ENCODE measurements at places on chromosomes 2 and 18.

DNA sequence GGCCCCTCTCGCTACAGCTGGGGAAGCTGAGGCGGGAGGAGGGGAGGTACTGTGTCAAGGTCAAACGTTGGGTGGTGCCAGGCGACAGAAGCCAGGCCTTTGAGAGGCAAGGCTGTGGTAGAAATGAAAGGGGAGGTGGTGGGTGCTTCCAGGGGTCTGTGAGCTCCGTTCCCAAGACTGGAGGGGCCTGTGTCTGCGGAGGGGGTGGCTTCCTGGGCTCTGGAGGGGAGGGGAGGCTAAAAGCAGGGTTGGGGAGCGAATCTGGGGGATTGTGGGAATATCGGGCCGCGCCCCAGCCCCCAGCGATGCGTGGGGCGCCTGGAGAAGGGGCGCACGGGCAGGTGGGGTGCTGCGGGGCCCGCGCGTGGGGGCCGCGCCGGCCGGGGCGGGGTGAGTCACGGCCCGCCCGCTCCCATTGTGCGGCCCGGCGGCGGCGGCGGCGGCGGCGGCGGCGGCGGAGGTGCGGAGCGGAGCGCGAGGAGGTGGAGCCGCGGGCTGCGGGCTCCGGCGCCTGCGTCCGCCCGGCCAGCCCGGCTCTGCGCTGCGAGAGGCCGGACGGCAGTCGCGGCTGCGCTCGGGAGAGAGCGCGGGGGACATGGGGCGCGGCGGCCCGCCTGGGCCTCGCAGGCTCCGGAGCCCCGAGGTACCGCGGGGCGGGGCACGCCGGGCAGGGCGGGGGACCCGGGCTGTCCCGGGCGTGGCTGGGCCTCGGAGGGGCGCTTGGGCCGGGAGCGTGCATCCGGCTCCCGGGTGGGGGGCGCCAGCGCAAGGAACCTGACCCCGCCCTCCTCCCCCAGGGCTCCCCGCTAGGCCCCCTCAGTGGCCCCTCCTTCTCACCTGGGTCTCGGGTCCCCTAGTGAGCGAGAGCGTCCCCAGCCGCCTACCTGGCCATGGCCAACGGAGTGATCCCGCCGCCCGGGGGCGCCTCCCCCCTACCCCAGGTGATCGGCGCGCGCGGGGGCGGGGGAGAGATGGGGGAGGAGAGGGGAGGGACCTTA lies at the start of gene SLC4A3:
Gene SLC4A3 (plus strand): TSS at position 528 of the 998 bp plus-strand sequence. CDS start 363 bp downstream, at position 891.
- DNase-seq, result peak; percentile 7

DNA sequence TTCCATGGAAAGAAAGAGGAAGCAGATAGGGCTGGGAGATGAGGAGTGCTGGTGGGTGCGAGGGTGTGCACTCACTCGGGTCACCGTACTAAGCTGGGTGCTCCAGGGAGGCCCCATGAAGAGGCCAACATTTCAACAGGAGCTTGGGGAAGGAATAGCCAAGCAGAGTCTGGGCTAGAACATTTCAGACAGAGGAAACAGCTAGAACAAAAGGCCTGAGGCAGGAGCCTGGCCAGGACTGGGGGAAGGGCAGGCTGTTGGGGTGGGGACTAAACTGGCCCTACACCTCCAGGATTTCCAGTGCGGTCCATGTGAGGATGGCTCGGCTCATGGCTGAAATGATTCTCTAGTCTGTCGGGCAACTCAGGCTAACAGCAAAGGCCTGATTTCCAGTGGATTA lies 90.8 kb downstream of the ZFP36L2 start:
- DNase-seq, result no peak

DNA sequence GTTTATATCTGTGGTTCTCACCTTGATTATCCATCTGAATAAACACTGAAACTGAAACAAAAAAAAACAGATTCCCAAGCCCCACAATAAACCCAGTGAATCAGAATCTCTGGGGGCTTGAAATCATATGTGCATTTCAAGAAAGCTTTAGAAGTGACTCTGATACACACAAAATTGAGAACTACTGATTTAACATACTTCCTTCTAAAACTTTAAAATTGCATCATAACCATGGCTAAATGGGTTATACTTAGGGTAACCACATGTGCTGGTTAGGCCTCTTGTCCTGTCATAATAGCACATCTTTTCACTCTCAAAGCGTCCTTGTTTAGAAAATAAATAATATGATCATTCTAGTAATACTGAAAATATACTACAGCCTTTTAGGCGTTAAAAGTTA lies 100.9 kb downstream of the ATAD2B start:
- no peak for DNase-seq

GRCh38 chr18:56995579-56996188 lies 151.2 kb upstream of the BOD1L2 start:
- DNase-seq, result no peak

GRCh38 chr2:109646961-109647360 lies 32.8 kb downstream of the SOWAHC start:
- no peak for DNase-seq

DNA sequence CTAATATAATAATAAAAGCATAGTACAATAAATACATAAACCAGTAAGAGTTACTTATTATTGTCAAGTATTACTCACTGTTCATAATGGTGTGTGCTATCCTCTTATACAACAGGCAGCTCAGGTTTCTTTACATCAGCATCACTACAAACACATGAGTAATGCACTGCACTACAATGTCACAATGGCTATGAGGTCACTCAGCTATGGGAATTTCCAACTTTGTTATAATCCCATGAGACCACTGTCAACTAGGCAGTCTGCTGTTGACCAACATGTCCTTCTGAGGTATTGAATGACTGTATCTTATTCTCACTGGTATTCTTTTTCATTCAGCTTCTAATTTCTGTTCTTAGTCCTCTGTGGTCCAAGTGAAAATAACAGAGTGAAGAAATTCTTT lies 250.4 kb upstream of the DSEL start:
- no peak for DNase-seq

DNA sequence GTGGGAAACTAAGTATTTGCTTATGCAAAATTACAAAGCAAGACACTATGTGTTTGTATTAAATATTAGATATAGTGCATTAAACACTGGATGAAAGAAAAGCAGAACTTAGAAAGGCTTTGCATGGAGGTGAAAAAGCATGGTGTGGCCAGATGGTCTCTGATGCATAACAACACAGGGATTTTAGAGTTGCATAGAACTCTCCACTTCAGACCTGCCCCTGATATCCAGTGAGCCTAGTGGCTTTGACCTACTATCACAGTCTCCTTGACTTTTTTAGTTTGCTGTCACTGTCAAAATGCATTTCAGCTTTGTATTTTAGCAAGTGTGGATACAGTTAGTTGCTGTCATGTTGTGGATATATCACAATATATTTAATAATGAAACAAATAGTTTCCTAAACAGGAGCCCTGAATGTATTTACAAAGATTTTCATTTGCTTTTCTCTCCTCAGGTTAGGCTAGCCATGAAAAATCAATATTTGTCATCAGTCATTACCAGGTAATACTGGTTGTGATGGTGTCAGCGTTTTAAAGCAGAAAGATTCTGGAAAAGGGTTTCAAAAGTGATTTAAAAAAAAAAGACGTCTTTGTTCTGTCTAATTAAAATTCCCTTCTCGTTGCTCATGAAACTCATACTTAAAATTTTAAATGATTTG lies 5.2 kb downstream of the CSRNP3 start:
- DNase-seq, result no peak

- no peak for DNase-seq
Observed at GRCh38 chr2:233464056-233464455, 102.5 kb downstream of the USP40 start.

- DNase-seq, result no peak
Observed at GRCh38 chr2:8132879-8133278, 549.0 kb upstream of the ID2 start.

GRCh38 chr2:239124152-239124899 lies 276.4 kb downstream of the TWIST2 start:
- no peak for DNase-seq

- no peak for DNase-seq
Observed at GRCh38 chr2:183162362-183162761, 38.1 kb downstream of the NUP35 start.

GRCh38 chr2:71417300-71418202 lies 35.8 kb upstream of the DYSF start:
- no peak for DNase-seq

GRCh38 chr2:45128580-45128997 lies 119.3 kb upstream of the SIX2 start:
- DNase-seq, result no peak

DNA sequence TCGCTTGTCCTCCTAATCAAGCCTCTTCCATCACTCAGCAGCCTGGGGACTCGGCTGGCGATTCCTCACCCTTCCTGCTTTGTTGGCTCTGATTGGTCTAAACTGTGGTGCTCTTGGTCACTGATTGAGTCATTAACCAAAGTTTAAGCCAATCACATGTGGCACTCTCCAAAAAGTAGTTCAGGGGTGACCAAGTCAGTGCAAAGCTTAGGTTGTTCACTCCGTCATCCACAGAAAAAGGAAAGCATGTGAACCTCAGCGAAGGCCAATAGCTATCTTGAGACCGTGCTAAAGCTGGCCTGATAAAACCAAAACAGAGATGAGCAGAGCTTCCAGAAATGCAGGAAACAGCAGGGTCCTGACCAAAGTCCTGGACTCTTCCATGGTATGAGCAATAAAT lies 4.9 kb downstream of the ALPK2 start:
- no peak for DNase-seq

DNA sequence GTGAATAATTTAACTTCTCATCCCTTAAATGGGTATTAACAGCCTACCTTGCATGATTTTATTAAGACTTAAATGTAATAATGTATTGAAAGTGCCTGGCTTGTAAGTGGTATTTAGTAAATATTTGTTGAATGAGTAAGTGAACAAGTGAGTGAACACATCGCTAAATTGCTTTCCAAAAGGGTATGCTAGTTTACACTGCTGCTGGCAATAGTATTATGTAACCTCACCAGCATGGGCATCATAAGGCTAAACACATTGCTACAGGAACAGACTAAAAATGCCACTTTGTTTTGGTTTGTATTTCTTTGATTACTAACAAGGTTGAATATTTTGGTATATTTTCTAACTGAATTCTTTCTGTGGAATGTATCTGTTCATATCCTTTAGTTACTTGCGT lies 9.8 kb downstream of the WDR43 start:
- DNase-seq, result no peak

DNA sequence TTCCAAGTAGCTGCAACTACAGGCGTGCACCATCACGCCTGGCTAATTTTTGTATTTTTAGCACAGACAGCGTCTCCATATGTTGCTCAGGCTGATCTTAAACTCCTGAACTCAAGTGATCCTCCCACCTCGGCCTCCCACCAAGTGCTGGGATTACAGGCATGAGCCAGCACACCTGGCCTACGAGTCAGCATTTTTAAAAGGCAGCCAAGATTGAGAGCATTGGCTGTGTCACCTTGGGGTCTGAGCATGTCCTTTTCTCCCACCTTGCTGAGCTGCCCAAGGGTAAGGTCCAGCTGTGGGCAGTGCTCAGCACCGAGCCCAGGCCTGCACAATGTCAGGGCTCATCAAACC lies 142.8 kb upstream of the LMAN1 start:
- no peak for DNase-seq

GRCh38 chr2:207432453-207432852 lies 97.3 kb upstream of the CREB1 start:
- DNase-seq, result no peak

- no peak for DNase-seq
Observed at GRCh38 chr2:64928813-64929212, 60.4 kb upstream of the SLC1A4 start.

DNA sequence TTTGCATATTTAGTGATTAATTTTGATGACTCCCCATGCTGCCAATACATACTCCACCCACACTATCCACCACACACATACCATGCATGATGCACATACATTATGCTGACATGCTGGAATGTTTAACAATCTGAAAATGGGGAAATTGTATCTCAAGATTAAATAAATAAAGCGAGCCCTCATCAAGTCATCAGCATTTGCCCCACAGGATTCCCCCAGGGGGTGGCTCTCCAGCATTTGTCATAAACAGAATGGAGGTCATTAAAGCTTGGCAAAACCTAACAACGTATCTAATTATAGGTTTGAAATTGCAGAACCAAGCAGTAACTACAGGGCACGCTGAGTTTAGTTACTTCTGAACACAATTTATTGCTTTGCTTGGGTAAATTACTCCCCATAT lies 141.2 kb upstream of the TACR1 start:
- no peak for DNase-seq

Measured in stimulated activated CD4-positive, alpha-beta T cell treated with anti-CD3 and anti-CD28 coated beads, Interleukin-1b, Interleukin-23, amount 100 ng/mL, for 4 hours (primary cell).